CD4-positive, alpha-beta T cell (primary cell): ENCODE measurements at places on chromosomes 3 and 15. TPM values are rescaled to one million over a fixed set of nuclear protein-coding genes. Genes with fewer than 3 reads are reported as not detected.

GRCh38 chr3:13013994-13014754 lies 59.1 kb downstream of the IQSEC1 start:
- H3K27me3 ChIP-seq: no peaks in the 10 kb centered on the region
- H3K4me1 ChIP-seq: peaks cover 95% of the 10 kb centered on the region
- peak overlapping the region; percentile 63 for H3K4me3 ChIP-seq

DNA sequence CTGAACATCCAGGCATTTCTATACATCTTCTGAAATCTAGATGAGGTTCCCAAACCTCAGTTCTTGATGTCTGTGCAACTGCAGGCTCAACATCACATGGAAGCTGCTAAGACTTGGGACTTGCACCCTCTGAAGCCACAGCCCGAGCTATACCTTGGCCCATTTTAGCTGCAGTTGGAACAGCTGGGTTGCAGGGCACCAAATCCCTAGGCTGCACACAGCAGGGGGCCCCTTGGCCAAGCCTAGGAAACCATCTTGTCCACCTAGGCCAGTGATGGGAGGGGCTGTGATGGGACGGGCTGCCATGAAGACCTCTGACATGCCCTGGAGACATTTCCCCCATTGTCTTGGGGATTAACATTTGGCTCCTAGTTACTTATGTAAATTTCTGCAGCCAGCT lies 415.8 kb upstream of the SUCLG2 start:
- DNase-seq: no peak
- H3K4me3 ChIP-seq: no peak overlapping the region
- H3K27ac ChIP-seq: no peak overlapping the region
- no peaks in the 10 kb centered on the region for H3K36me3 ChIP-seq
- H3K4me1 ChIP-seq: no peaks in the 10 kb centered on the region
- H3K27me3 ChIP-seq: no peaks in the 10 kb centered on the region

- H3K4me3 ChIP-seq: no peak overlapping the region
- no peak for DNase-seq
- H3K4me1 ChIP-seq: no peaks in the 10 kb centered on the region
These were observed 96.4 kb downstream of the NAALADL2 start for GRCh38 chr3:174955513-174956016.

GRCh38 chr3:111070772-111071256 lies 802 bp upstream of the NECTIN3 start:
- peaks cover 19% of the 10 kb centered on the region for H3K4me1 ChIP-seq
- DNase-seq: peak; percentile 64
- H3K27me3 ChIP-seq: peaks cover 18% of the 10 kb centered on the region
- no peak overlapping the region for H3K27ac ChIP-seq
- no peaks in the 10 kb centered on the region for H3K36me3 ChIP-seq

DNA sequence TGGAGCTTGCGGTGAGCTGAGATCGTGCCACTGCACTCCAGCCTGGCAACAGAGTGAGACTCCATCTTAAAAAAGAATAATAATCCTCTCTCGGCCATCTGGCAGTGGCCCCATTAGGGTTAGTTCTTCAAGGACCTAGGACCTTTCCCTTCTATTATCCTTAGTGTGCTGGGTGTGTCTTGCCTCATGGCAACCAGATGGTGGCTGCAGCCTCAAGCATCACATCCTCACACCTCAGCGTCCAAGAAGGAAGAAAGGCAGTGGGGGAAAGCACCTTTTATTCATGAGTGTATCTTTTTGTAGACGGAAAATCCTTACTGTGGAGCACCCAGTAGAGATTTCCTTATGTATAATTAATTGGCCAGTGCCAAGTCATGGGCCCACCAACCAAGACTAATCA lies 42.7 kb upstream of the TFRC start:
- no peaks in the 10 kb centered on the region for H3K36me3 ChIP-seq
- H3K27ac ChIP-seq: no peak overlapping the region
- no peaks in the 10 kb centered on the region for H3K27me3 ChIP-seq
- DNase-seq: no peak
- H3K4me3 ChIP-seq: no peak overlapping the region

- peak; percentile 20 for DNase-seq
- H3K27ac ChIP-seq: peak overlapping the region; percentile 55
- H3K27me3 ChIP-seq: no peaks in the 10 kb centered on the region
- peaks cover 53% of the 10 kb centered on the region for H3K4me1 ChIP-seq
- peak overlapping the region; percentile 71 for H3K4me3 ChIP-seq
These were observed 644 bp downstream of the ZNF609 start for GRCh38 chr15:64460724-64461720.

DNA sequence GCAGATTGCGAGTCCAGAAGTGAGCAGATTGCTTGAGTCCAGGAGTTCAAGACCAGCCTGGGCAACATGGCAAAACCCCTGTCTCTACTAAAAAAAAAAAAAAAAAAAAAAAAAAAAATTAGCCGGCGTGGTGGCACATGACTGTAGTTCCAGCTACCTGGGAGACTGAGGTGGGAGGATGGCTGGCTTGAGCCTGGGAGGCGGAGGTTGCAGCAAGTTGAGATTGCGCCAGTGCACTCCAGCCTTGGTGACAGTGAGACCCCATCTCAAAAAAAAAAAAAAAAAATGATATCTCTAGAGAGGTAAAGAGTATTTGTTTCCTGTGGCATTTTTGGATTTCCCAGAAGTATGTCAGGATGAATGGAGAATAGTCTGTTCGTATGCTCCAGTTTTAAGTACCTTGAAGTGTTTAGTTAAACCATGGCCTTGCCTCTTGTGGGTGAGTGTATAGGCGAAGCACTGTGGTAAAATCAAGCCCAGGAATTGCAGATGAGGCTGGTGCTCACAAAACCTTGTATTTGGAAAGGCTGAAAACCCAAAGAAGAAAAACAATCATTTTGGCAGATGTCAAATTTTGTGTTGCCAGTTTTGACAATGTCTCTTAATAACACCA lies 5.9 kb downstream of the CACNA1D start:
- H3K27me3 ChIP-seq: peaks cover 26% of the 10 kb centered on the region
- H3K4me3 ChIP-seq: no peak overlapping the region
- H3K36me3 ChIP-seq: no peaks in the 10 kb centered on the region
- H3K4me1 ChIP-seq: peaks cover 5% of the 10 kb centered on the region
- DNase-seq: no peak
- no peak overlapping the region for H3K27ac ChIP-seq

DNA sequence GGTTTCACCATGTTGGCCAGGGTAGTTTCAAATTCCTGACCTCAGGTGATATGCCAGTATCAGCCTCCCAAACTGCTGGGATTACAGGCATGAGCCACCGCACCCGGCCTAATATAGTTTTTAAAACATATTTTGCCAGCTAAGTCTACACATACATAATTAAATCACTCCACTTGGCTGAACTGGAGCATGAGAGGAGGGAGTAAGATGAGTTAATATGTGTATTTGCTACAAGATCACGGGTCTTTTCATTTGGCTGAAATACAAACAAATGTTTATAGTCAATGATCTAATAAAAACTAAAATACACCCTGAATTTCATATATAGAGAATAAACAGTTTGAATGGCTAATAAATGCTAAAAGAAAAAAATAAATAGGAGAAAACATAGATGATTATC lies 25.3 kb downstream of the SLC30A4 start:
- no peak for DNase-seq
- no peak overlapping the region for H3K4me3 ChIP-seq
- H3K36me3 ChIP-seq: no peaks in the 10 kb centered on the region
- H3K27ac ChIP-seq: no peak overlapping the region

GRCh38 chr3:179971280-179971679 lies 65.5 kb downstream of the PEX5L start:
- H3K36me3 ChIP-seq: no peaks in the 10 kb centered on the region
- H3K4me1 ChIP-seq: no peaks in the 10 kb centered on the region
- H3K4me3 ChIP-seq: no peak overlapping the region
- DNase-seq: no peak

GRCh38 chr15:86915811-86916331 lies 836.2 kb downstream of the AGBL1 start:
- H3K27ac ChIP-seq: no peak overlapping the region
- DNase-seq: no peak
- no peaks in the 10 kb centered on the region for H3K36me3 ChIP-seq
- H3K4me1 ChIP-seq: no peaks in the 10 kb centered on the region
- no peak overlapping the region for H3K4me3 ChIP-seq

- no peak overlapping the region for H3K4me3 ChIP-seq
These were observed 117.0 kb upstream of the TSPAN3 start for GRCh38 chr15:77187751-77188464.

GRCh38 chr3:186413615-186414415 lies 51.8 kb upstream of the DGKG start:
- H3K27me3 ChIP-seq: no peaks in the 10 kb centered on the region
- peak overlapping the region; percentile 51 for H3K4me3 ChIP-seq
- no peak for DNase-seq

DNA sequence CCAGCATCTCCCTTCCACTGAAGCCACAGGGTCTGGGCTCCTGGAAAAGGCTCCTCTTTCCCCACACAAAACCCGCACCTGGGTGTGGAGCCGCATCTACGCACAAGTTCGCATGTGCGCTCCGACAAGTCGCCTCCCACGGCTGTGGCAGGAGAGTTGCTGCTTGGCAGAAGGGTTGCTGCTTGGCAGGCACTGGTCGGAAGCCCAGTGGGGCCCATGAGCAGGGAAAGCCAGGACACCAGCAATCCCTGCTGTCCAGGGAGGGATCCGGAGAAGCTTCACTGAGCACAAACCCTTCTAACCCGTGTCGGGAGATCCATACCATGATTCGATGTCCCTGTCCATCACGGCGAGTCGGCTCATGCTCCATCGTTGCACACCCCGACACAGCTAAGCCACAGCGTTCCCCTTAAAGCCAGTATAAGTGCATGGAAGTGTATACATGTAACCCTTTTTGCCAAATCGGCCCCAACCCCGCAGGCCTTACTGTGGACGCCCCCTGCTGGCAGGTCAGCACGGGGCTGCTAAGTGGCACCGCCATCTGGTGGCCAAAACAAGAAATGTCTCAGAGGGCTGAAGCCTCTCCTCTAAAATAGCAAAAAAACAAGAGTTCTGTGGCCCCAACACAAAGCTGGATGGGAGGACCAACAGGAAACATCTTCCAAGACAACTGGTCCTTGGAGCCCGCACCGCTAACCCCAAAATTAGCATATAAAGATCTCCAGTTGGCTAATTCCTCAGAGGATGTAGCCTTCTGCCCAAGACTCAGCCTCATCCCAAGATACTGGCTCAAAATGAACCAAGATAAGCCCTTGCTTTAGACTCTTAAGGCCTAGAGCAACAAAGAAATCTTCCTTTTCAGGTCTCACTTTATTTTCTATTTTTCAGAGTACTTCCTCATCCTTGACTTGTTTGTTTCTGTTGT lies 8.3 kb downstream of the ANKRD63 start:
- DNase-seq: peak; percentile 88
- H3K36me3 ChIP-seq: no peaks in the 10 kb centered on the region
- H3K4me3 ChIP-seq: no peak overlapping the region
- H3K27ac ChIP-seq: no peak overlapping the region
- peaks cover 12% of the 10 kb centered on the region for H3K4me1 ChIP-seq
- peaks cover 19% of the 10 kb centered on the region for H3K27me3 ChIP-seq

DNA sequence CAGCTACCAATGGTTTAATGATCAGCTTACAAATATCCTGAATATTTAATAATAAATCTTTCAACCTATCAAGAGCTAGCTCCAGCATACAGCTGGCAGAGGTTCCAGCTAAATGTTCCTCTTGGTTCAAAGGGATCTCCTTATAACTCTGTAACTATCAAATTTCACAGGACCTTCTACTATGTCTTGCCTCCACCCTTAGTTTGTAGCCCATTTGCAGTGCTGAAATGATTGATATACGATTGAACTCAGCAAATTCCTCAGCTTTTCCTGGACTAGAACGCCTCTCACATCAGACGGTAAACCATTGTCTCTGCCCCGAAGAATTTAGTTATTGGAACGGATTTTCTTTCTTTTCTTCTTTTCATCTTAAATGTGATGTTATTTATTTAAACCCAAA lies 41.5 kb downstream of the CD200R1L start:
- H3K27me3 ChIP-seq: no peaks in the 10 kb centered on the region
- H3K4me1 ChIP-seq: peaks cover 9% of the 10 kb centered on the region
- H3K36me3 ChIP-seq: no peaks in the 10 kb centered on the region
- H3K27ac ChIP-seq: no peak overlapping the region

- DNase-seq: no peak
- no peaks in the 10 kb centered on the region for H3K36me3 ChIP-seq
- peaks cover 5% of the 10 kb centered on the region for H3K27me3 ChIP-seq
- H3K27ac ChIP-seq: no peak overlapping the region
These were observed 46.4 kb upstream of the PGPEP1L start for GRCh38 chr15:99054025-99054387.

DNA sequence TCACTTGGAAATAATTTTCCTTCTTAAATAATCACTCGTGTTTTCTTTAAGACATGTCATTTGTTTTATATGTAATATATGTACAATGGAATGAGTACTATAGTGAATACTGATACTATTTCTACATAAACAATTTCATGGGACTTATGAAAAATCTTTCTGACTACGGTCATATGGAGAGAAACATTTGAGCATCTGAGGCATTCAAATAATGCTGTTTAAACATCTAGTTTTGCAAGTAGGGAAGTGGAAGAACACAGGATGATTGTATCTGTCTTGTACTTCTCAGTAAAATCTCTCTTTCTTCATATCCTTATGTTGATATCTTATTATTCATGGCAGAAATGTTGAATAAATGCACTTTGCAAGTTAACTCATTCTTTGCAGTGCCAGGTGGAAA lies 599.5 kb upstream of the KCNMB2 start:
- H3K4me3 ChIP-seq: no peak overlapping the region
- no peaks in the 10 kb centered on the region for H3K36me3 ChIP-seq
- DNase-seq: no peak
- no peaks in the 10 kb centered on the region for H3K27me3 ChIP-seq
- no peak overlapping the region for H3K27ac ChIP-seq

DNA sequence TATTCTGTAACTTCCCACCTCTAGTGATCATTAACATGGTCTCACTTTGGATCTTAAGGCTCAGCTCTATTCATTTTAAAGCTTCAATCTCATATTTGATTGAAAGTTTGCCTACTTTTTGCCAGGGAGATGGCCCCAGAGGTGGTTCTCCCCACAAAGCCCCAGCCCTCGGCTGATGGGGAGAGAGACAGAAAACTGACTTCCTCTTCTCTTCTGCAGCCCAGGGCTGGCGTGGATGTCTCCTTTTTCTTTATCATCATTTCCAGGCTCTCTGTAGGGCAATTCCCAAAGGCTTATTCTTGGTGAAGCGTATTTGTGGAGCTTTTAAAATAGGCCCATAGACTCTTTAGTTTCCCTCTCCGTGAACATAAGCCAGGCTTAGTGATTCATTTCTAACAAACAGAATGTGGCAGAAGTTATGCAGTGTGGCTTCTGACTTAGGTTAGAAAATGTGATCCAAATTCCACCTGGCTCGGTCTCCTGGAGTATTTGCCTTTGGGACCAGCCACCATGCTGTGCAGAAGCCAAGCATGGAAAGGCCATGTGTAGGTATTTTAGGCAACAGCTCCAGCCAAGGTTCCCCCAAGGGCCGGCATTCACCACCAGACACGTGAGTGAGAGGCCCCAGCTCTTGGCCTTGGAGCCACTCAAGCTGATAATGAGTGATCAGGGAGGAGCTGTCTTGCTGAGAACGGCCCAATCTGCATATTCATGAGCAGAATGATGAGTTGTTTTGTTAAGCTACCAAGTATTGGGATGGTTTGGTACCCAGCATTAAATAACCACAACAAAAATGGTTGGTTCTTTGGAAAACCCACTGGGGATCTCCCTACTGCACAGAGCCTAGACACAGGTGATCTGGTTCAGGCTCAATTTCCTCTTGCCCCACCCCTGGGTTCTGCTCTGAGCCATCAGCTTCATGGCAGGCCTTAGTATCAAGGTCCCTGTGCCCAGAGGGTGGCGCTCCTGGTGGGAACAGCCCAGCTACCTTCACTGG lies 353.2 kb upstream of the PROK2 start:
- H3K27me3 ChIP-seq: no peaks in the 10 kb centered on the region
- no peak overlapping the region for H3K4me3 ChIP-seq
- H3K36me3 ChIP-seq: no peaks in the 10 kb centered on the region
- no peak overlapping the region for H3K27ac ChIP-seq
- H3K4me1 ChIP-seq: peaks cover 4% of the 10 kb centered on the region

Gene SPINK8
- not detected for total RNA-seq

Gene BCHE
- not detected for total RNA-seq

Gene MESP1
- not detected for total RNA-seq

Gene RAB6B
- total RNA-seq: not detected

Gene LEO1
- 6.2 TPM for total RNA-seq

Gene BCL2A1
- total RNA-seq: 20.0 TPM

Gene EPHA3
- not detected for total RNA-seq
